Mammary epithelial cell (primary cell): ENCODE measurements at places on chromosomes 6 and 20. TPM values are rescaled to one million over a fixed set of nuclear protein-coding genes. Genes with fewer than 3 reads are reported as not detected.

- DNase-seq: peak; percentile 96
Observed at GRCh38 chr6:10414756-10415616, at the start of gene TFAP2A. Gene TFAP2A (minus strand): TSS chr6:10415074. CDS start chr6:10414991, 83 bp downstream.

DNA sequence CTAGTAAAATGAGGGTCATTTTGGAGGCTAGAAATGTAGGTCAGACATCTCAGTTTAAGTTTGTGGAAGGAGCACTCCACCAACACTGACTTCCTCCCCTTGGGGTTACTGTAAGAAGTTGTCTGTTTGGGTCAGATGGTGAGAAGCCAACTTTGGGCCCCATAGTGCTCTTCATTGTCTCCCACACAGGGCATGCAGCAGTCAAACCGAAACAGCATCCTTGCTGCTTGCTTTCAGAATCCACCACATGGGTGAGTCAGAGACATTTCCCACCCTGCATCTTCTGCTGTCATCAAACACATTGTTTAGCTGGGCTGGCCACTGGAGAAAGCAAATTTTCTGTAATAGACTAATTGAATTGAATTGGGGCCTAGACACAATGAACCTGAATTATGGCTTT is 16.8 kb downstream of the IL17F start:
- no peak for DNase-seq

DNA sequence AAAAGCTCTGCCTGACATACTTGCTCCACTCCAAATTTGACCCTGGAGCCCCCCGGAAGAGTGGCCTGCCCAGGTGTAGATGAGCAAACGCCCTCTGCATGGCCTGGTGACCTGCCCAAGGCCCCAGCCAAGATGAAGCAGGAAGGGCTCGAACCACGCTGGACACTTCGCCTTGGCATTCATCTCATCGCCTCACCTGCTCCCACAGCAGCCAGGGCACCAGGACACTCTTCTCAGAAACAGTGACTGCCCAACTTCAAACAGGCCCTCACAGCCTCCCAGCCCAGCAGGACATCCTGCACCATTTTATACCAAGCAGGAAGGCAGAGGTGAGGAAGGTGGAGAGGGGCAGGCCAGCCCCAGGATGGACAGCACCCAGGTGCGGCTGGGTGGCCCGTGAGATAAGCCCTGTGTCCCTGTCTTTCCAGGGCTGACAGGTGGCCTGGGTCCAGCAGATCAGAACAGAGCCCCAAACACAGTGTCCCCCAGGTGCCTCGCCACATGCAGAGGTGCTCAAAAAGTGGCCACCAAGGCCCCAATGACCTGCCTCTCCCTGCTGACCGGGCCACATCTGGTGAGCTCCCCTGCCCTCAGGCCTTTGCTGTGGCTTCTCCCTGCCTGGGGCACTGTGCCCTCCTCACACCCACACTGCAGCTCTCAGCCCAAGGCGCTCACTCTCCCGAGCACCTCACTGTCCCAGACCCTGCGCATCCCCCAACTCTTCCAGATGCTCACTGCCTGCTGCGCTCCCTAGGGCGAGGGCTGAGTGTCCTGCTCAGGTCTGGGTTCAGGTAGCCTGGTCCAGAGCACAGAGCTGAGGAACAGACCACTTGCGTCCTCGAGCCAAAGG is 7.2 kb downstream of the ACSS1 start:
- DNase-seq: no peak

DNA sequence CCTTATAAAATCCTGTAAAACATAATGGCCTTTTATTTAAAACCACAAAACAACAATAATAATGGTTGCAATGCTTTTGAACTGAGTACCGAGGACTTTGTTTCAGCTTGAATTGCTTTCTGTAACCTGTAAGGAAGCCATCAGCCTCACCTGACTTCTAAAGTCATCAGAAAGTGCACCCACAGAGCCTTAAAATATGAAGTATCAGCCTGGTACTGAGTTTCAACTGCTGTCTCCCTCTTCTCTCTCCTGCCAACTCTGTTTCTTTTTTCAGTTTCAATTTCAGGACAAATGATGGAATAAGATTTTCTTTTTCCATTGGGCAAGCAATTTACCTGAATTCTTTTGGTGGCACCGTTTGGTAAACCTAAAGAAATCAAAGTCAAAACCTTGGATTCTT is 119.4 kb downstream of the PHACTR1 start:
- no peak for DNase-seq

DNA sequence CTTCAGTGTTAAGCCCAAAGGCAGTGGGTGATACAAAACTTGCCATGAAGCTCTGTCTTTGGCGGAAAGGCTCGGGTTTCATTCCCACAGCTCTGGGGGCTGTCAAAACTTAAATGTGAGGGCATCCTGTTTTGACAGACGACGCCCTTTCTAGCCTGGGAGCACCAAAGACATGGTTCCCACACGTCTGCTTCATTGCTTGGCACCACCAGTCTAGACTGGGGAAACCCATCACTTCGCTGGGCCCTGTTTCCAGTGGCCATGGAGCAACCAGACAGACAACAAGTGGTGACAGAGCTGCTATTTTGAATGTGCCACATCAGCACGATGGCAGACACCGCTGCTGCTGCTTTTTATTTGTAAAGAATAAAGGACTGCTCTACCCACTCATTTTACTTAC is 127.5 kb downstream of the SASH1 start:
- no peak for DNase-seq

The C6orf118 gene
- not detected in 2 replicates for total RNA-seq

The TMC2 gene
- total RNA-seq: not detected

The ADTRP gene
- 74.0 TPM for total RNA-seq

The SLC17A3 gene
- not detected in 2 replicates for total RNA-seq
